ENCODE measurements at places on chromosomes 5 and 9.

GRCh38 chr5:159184236-159184635 is 25.1 kb downstream of the RNF145 start:
- peak; percentile 46 for DNase-seq

GRCh38 chr5:23146183-23146582 is 293.0 kb upstream of the CDH12 start:
- DNase-seq = no peak

GRCh38 chr5:69492391-69492922 is at the start of gene OCLN:
Gene OCLN, plus strand, starts transcription at chr5:69492790. Its CDS starts 11,455 bp downstream, at chr5:69504245.
- no peak for DNase-seq

DNA sequence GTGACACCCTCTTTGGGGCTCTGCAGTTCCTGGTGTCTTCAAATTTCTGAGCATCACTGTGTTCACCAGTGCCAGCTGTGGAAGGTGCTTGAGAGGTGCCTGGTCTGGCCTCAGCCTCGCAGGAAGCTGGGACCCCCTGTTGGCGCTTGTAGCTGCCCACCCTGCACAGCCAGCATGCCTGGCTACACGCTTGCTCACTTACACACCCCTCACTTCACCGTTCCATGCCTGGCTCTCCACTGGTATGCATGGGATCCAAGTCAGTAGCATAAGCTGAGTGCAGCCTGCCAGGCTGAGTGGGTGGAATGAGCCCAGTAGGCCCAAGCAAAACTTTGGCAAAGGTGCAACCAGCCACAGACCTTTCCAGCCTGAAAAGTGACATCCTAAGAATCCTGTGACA is 801.4 kb upstream of the PTPRD start:
- DNase-seq = no peak

DNA sequence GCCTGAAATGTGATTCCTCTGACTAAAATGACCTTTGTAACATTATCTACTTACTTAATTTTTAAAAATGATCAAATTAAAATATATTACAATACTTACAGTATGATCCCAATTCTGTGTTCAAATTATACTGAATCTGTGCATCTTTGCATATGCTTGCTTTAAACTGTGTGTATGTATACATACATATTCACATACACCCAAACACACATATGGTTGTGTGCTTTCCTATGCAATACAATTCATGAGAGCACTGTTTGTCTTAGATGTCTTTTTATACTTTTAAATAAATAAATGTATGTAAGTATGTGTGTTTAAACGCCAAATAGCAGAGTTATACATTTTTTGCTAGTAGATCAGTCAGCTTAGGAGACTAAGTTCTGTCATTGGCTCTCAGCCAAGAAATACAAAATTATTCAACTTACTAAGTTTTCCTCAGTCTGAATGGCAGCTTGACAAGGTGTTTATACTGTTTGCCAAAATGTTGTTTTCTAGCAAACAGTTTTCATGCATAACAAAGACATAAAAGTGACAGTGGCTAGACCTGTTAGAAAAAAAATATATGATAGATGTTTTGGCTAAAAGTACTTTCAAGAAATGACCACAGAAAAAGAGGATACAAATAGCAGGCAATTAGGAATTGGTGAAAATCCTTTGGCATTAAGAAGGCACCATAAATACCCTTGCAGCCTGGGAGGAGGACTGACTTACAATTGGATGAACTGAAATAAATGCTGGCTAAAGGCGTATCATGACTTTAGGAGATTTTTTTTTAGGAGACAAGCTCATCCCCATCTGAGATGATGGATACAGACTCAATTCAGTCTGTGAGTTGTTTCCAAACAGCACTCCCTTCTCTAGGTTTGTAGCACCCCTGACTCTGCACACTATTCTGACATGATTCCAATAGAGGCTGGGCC is 7.9 kb downstream of the TICAM2 start:
- no peak for DNase-seq

GRCh38 chr5:77182367-77182766 is 28.1 kb upstream of the PDE8B start:
- DNase-seq = no peak

GRCh38 chr5:171874234-171874633 is 88.6 kb downstream of the SMIM23 start:
- DNase-seq = peak; percentile 51

DNA sequence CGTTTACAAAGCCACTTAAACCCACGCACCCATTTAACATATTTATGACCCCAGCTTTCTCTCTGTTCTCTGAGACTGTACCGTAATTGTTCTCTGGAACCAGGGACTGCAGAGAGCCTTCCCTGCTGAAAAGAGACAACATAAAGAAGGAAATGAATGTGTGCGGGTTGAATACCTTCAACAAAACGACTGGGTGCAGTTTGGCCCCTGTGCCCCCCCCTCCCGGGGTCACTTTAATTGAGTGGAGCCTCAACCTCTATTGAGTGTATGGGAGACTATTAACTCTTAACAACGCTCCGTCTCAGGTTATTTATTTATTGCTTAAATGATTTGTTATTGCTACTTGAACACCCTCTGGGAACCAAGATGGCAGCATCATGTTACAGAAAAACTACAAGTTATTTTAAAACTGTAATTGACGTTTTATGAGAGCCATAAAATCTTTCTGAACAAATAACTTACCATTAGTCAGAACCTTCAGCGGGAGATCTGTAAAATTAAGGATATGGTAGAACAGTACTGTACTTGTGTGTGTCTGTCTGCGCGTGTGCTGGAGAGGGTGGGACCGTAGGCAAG is 70.6 kb downstream of the GAS1 start:
- no peak for DNase-seq

All from HCEC 1CT (cell line).